ENCODE measurements at places on chromosomes 11 and 22.

GRCh38 chr11:44282620-44283019, 27.3 kb downstream of the ALX4 start:
- DNase-seq, result no peak

- DNase-seq, result no peak
These were observed 31.8 kb upstream of the FBLN1 start for GRCh38 chr22:45470871-45471270.

GRCh38 chr11:63609536-63609935, 4.7 kb downstream of the PLAAT3 start:
- no peak for DNase-seq

- no peak for DNase-seq
These were observed 52.3 kb upstream of the LMO1 start for GRCh38 chr11:8315954-8316353.

- no peak for DNase-seq
These were observed 49.9 kb upstream of the LMO1 start for GRCh38 chr11:8313504-8314090.

DNA sequence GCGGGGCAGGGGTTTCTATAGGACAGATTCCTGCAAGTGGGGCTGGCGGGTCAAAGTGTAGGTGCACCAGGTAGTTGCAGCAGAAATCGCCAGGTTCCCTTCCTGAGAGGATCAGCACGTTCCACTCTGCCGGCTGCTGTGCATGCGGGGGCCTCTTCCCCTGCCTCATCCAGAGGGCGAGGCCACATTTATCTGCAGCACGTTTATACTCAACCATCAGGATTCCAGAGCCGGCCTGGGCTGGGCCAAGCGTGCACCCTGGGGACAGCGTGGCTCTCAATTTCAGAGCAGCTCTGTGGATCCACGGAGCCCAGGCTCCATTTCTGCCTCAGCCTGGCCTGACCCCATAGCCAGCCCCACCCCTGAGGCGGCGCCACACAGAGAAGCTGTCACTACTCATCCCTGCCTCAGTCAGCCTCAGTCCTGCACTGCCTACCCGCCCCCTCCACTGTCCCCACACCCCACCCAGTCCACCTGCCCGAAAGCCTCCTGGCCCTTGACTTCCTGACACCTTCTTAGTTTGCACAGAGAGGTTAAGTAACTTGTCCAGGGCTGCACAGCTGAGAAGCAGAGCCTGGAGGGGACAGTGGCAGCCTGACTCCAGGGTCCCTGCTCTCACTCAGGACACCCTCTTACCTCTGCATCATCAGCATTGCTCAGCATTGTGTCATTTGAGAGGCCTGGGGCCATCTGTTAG, 45.9 kb upstream of the RTL6 start:
- no peak for DNase-seq

DNA sequence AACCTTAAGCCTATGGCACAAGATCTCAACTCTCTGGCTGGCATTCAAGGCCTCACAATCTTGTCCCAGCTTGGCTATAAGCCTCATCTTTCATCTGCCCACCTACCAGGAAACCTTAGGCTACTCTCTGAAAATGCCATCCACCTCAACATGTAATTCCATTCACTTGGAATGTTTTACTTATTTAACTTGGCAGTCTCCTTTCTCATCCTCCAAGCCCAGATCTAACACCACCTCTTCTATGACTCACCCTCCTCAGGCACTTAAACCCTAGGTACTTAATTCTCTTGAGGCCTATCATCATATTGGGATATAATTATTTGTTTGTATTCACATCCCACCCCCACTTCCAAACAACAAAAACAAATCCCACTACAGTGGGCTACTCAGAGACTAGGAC, 15.0 kb downstream of the POGLUT3 start:
- DNase-seq, result no peak

Data from erythroblast (primary cell).